ENCODE measurements at places on chromosomes 1 and 21.

GRCh38 chr1:174118751-174119150 is 40.6 kb upstream of the RABGAP1L start:
- DNase-seq = no peak

GRCh38 chr1:110436635-110437034 is 14.3 kb upstream of the PROK1 start:
- peak; percentile 32 for DNase-seq

- DNase-seq = no peak
These were observed 24.9 kb downstream of the HMCN1 start for GRCh38 chr1:185759061-185759460.

DNA sequence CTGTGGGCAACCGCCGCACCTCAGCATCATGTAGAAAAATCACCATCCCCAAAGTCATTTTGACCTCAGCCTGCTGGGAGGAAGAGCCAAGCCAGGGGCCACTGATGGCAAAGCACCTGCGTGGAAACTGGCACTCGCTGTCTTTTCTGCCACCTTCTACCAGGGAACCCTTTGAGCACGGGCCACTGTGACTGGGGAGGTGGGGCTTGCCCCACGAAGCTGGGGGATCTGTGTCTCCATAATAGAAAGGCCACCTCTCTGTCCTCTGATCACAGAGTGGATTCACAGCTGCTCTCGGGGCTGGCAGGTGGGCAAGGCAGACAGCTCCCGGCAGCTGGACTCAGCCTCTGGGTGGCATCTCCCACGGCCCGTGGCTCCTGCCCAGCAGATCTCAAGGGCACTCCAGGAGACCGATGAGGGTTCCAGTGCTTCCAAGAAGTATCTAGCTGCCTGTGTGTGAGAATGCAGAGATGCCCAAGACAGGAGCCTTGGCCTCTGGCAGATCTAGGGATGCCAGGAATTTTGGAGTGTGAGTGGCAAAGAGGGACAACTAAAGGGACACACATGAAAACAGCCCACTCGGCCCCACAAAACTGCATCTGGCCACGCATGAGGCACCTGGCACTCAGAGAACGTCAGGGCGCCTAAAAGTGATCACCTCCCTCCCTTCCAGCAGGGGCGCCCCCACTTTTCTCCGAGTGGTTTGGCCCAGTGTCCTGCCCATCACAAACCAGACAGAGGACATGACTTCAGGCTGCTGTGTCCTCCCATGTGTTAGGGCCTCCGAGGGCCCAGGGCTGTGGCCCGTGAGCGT is 102.6 kb downstream of the PDE9A start:
- DNase-seq = no peak

- DNase-seq = no peak
These were observed 415.2 kb upstream of the DAB1 start for GRCh38 chr1:57839067-57839466.

DNA sequence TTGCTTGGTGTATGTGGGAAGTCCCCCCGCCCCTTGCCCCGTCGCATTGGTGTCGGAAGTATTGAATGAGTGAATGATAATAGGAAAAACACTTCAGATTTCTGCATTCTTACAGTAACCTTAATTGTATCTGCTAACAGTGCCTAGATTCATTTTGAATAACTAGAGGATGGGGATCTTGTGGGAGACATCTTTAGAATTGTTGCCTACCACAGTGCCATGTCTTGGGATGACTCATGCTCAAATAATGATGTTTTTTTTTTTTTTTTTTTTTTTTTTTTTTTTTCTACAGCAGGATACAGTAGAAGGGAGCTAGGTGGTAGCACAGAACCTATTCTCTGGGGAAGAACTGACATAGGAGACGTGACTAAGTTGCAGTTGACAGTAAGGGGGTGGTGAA is 237.9 kb downstream of the USP25 start:
- peak; percentile 33 for DNase-seq

DNA sequence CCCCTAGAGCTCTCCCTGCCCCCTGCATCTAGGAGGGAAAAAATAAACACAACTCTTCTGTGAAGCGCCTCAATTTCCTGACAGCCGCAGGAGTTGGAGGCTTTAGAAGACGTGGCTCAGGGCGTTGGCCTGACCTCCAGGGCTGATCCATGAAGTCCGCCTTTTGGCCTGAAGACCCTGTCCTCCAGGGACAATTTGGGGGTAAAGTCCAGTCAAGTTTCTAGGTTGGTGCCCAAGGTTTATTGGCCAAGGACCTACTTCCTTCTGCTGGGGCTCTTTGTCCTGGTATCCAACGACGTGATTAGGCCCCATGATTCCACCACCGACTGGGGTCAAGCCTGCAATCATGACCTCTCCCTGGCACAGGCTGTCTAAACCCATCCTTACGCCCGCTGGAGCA is 54.9 kb downstream of the PTPRF start:
- DNase-seq = no peak

GRCh38 chr1:119380304-119380703 is 11.7 kb downstream of the HAO2 start:
- DNase-seq = no peak

DNA sequence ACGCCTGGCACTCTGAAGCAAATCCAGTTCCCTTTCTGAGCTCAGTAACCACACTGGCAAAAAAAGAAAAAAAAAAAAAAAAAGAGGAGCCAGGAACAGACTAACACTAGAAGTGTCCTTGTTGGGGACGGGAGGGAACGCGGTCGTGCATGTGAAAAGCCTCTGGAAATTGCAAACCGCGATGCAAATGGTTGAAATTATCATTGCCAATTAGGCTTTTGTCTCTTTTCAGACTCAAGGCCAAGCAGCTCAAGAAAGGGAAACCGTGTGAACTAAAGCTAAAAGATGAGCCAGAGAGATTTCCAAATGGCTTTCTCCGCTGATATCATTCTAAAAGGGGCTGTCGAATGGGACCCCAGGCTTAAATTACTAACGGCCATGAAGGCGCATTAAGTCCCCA is 13.5 kb downstream of the TRABD2B start:
- DNase-seq = no peak

DNA sequence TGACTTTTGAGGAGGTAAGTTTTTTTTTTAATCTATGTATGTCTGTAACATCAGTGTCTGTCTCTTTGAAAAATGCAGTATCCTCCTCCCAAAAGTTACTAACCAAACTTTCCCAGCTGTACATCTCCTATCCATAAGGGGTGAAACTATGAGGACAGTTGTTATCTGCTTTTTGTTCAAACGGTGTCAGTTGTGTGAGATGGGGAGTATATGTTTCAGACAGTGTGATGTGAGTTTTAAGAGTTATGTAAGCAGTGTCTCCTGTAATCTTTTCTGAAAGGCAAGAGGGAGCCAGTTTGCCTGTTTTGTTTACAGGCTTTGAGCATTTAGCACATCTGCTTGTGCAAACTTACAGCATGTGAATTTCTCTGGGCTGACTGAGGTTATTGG is 34.8 kb upstream of the CACYBP start:
- DNase-seq = no peak

- DNase-seq = peak; percentile 75
These were observed 14.3 kb upstream of the MUL1 start for GRCh38 chr1:20521960-20522861.

DNA sequence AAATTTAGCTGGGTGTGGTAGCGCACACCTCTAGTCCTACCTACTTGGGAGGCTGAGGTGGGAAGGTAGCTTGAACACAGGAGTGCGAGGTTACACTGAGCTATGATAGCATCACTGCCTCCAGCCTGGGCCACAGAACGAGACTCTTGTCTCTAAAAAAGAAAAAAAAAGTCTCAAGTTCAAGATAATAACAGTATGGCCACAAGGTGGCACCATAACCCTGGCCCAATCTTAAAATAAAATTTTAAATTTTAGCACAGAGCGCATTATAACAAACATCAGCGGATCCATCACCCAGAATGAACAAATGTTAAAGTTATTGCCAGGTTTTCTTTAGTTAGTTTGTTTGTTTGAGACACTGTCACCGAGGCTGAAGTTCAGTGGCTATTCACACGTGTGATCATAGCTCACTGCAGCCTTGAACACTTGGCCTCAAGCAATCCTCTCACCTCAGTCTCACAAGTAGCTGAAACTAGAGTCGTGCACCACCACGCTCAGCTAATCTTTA is 2.9 kb upstream of the HTR6 start:
- no peak for DNase-seq

- no peak for DNase-seq
These were observed 1002.4 kb upstream of the ADGRL4 start for GRCh38 chr1:80008934-80009333.

GRCh38 chr1:225484657-225485214 is 56.9 kb upstream of the LBR start:
- no peak for DNase-seq

GRCh38 chr1:27044613-27045151 is 32.0 kb upstream of the TENT5B start:
- peak; percentile 81 for DNase-seq

DNA sequence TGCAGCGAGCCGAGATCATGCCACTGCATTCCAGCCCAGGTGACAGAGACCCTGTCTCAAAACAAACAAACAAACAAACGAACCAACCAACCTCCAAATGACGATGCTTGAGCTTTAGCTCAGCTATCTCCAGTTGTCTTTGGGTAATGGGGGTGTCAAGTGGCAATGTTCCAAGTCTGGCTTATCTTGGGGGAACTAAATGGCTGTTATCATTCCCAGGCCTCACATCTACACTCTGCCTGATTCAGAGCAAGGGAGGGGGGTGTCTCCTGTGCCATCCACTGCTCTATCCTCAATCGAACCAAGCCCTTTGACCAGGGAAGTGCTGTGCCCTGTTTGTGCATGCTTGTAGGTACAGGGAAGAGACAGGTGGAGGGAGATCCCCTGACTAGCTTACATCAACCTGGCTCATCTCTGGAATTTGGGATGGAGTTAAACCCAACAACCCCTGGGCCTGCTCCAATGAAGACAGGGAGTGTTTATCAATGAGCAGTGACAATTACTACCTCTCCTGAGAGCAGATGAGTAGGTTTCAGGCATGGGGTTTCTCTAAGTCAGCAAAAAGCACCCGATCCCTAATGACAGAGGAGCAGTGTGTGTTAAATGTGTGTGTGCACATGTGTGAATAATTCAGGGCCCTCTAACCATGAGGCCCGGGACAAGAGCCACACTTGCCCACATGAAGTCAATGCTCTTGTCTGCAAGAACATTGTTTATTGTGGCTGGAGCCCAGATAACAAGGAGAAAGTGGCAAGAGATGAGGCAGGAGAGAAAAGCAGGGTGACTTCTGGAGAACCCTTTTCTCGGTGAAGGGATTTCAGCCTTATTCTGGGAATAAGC is 20.3 kb upstream of the IL6R start:
- DNase-seq = no peak

DNA sequence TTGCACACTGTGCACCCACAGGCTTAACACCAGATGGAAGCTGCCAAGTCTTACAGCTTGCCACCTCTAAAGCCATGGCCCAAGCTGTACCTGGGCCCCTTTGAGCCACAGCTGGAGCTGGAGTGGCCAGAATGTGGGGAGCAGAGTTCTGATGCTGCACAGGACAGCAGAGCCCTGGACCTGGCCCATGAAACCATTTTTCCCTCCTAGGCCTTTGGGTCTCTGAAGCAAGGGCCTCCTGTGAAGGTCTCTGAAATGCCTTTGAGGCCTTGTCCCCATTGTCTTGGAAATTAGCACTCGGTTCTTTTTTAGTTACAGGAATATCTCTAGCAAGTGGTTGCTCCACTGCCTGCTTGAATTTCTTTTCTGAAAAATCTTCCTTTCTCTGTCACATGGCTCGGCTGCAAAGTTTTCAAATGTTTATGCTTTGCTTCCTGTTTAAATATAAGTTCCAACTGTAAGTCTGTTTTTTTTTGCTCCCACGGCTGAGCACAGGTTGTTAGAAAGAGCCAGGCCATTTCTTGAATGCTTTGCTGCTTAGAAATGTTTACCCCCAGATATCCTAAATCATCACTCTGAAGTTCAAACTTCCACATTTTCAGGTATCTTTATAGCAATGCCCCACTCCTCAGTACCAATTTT is 156.8 kb upstream of the GORAB start:
- DNase-seq = no peak

- DNase-seq = no peak
These were observed 107.7 kb downstream of the BACH1 start for GRCh38 chr21:29406385-29406784.

DNA sequence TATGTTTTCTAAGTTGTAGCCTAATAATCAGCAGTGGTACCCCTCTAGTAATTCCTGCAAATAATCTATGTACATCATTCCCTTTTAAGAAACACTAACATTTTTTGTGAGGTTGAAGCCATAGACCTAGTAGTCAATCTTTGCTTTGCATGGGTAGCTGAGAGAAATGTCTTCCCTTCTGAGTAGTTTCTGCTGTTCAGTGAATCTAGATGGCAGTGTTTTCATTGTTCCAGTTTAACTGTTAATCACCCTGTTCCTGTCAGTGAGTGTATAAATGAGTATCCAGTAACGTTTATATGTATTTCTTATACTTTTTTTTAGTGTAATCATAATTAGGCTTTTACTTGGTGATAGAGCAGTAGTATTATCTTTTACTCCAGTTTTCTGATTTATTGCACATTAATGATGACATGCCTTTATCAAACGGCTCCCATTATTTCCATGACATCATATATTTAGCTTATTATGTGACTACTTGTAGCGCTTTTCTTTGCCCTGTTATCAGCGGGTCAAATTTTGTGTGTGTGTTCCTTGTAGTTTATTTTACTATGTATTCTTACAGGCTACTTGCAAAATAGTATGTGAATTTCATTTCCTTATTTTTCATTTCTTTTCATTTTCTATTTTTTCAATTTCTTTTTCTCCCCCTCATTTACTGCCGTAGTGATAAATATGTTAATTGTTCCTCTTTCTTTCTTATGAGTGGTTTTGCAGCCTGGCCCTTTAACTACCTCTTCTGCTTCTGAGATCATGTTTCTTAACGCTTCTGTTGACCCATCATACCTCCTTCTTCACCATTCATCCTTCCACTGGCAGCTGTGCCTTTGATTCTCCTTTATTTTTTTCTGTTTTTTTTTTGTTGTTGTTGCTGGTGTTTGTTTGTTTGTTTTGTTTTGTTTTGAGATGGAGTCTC is 18.8 kb downstream of the CEP350 start:
- no peak for DNase-seq

DNA sequence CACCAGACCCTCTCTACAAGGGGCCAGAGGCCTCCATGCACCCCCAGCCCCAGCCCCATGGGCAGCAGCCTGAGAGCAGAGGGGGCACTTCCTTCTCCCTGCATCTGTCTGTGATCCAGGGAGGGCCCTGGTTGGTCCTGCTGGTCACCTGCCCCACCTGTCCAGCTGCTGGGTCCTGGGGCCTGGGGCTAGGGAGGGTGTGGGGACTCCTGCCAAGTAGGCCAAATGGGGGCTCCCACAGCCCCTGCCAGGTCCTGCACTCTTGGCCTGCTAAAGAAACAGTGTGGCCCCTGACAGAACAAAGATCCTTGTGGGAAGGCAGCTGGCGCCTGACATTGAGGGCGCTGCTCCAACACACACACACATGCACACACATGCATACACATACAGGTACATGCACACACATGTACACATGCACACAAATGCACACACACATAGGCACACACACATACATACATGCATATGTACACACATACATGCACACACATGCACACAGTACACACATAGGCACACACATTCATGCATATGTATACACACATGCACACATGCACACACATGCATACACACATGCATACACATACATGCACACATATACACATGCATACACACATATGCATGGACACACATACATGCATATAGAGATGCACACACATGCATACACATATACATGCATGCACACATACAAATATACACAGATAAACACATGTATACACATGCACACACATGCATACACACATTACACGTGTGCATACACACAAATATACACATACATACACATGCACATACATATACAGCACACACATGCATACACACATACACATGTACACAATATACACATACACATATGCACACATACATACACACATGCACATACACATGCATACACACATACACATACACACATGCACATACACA is 49.9 kb downstream of the TRPM2 start:
- DNase-seq = no peak
